A549 (cell line): ENCODE measurements at places on chromosomes 2 and 18. TPM values are rescaled to one million over a fixed set of nuclear protein-coding genes. Genes with fewer than 3 reads are reported as not detected.

The NEU2 gene
- polyA plus RNA-seq = not detected in 3 replicates

The SOX11 gene
- not detected in 3 replicates for polyA plus RNA-seq

The TCF23 gene
- not detected in 3 replicates for polyA plus RNA-seq

The TMEM200C gene
- not detected in 3 replicates for polyA plus RNA-seq

The TAF4B gene
- 2.5 to 3.5 TPM (median 2.9 TPM) in 3 replicates for polyA plus RNA-seq

The GKN2 gene
- 3.3 to 3.7 TPM (median 3.5 TPM) in 3 replicates for polyA plus RNA-seq

The GAL3ST2 gene
- polyA plus RNA-seq = 0.41 to 0.86 TPM (median 0.61 TPM) in 3 replicates

The TMEM163 gene
- polyA plus RNA-seq = 0.07 TPM in 1 of 3 replicates, not detected in the others

The SPC25 gene
- polyA plus RNA-seq = 25.1 to 29.1 TPM (median 27.8 TPM) in 3 replicates

The POMC gene
- polyA plus RNA-seq = not detected in 3 replicates

The ABCB11 gene
- polyA plus RNA-seq = 0.01 to 0.03 TPM in 2 of 3 replicates, not detected in the other

The PIEZO2 gene
- polyA plus RNA-seq = 1.4 to 1.8 TPM (median 1.6 TPM) in 3 replicates

The RAX gene
- polyA plus RNA-seq = not detected in 3 replicates

The UGT1A4 gene
- polyA plus RNA-seq = 0.05 to 0.14 TPM (median 0.12 TPM) in 3 replicates

The LYPD6 gene
- 0.04 to 0.08 TPM (median 0.07 TPM) in 3 replicates for polyA plus RNA-seq

The CRYBA2 gene
- not detected in 3 replicates for polyA plus RNA-seq

The ALK gene
- not detected in 3 replicates for polyA plus RNA-seq

The KRTCAP3 gene
- polyA plus RNA-seq = 0.68 to 0.92 TPM (median 0.79 TPM) in 3 replicates

The ERCC3 gene
- polyA plus RNA-seq = 51.0 to 57.9 TPM (median 55.7 TPM) in 3 replicates

The CAD gene
- polyA plus RNA-seq = 69.3 to 71.2 TPM (median 70.2 TPM) in 3 replicates

The HOXD8 gene
- 3.5 to 3.9 TPM (median 3.8 TPM) in 3 replicates for polyA plus RNA-seq

The CDKL4 gene
- polyA plus RNA-seq = not detected in 3 replicates

The DOK6 gene
- not detected in 3 replicates for polyA plus RNA-seq

The MAP3K19 gene
- polyA plus RNA-seq = not detected in 3 replicates

The DLGAP1 gene
- 0.04 to 0.09 TPM (median 0.07 TPM) in 3 replicates for polyA plus RNA-seq

The HAUS1 gene
- polyA plus RNA-seq = 55.5 to 59.7 TPM (median 55.8 TPM) in 3 replicates

The KCNE4 gene
- 0.68 to 2.3 TPM (median 1.4 TPM) in 3 replicates for polyA plus RNA-seq

The UBE2E3 gene
- 54.0 to 59.7 TPM (median 55.4 TPM) in 3 replicates for polyA plus RNA-seq

The ANKRD30B gene
- not detected in 3 replicates for polyA plus RNA-seq

The TNS1 gene
- polyA plus RNA-seq = 7.7 to 11.4 TPM (median 10.6 TPM) in 3 replicates

The SERPINB10 gene
- polyA plus RNA-seq = not detected in 3 replicates

The TEX44 gene
- polyA plus RNA-seq = not detected in 3 replicates

The ZNF512 gene
- polyA plus RNA-seq = 22.0 to 25.3 TPM (median 22.6 TPM) in 3 replicates

The CFAP221 gene
- polyA plus RNA-seq = 0.16 to 0.30 TPM (median 0.24 TPM) in 3 replicates

The ANKRD62 gene
- polyA plus RNA-seq = not detected in 3 replicates

The MOGAT1 gene
- not detected in 3 replicates for polyA plus RNA-seq

The EPHA4 gene
- 0.31 to 0.57 TPM (median 0.54 TPM) in 3 replicates for polyA plus RNA-seq

The WDCP gene
- 12.1 to 12.9 TPM (median 12.7 TPM) in 3 replicates for polyA plus RNA-seq

The CCDC68 gene
- 2.8 to 3.1 TPM (median 3.1 TPM) in 3 replicates for polyA plus RNA-seq
